Fibroblast of lung (primary cell): ENCODE measurements at places on chromosomes 2 and 18. TPM values are rescaled to one million over a fixed set of nuclear protein-coding genes. Genes with fewer than 3 reads are reported as not detected.

Gene SLC5A6
- 13.9 and 18.5 TPM in 2 replicates for total RNA-seq

Gene RASGRP3
- total RNA-seq = 0.26 and 0.50 TPM in 2 replicates

Gene IAH1
- 84.7 and 92.5 TPM in 2 replicates for total RNA-seq

Gene METAP1D
- 6.8 and 10.0 TPM in 2 replicates for total RNA-seq

Gene FOXD4L1
- total RNA-seq = 0.17 and 0.26 TPM in 2 replicates

Gene AFF3
- 0.26 and 0.50 TPM in 2 replicates for total RNA-seq

Gene LINC00305
- total RNA-seq = not detected in 2 replicates

Gene PLCD4
- total RNA-seq = 3.9 and 10.7 TPM in 2 replicates

Gene CABYR
- 5.6 and 14.0 TPM in 2 replicates for total RNA-seq

Gene IL1RL1
- 0.50 and 4.6 TPM in 2 replicates for total RNA-seq

Gene LOXHD1
- not detected in 2 replicates for total RNA-seq

Gene CFAP65
- total RNA-seq = not detected in 2 replicates

Gene PID1
- 8.2 and 29.6 TPM in 2 replicates for total RNA-seq

Gene SIX3
- total RNA-seq = not detected in 2 replicates

Gene UBR3
- 28.2 and 39.5 TPM in 2 replicates for total RNA-seq

Gene ALK
- under 0.01 TPM in 2 replicates for total RNA-seq

Gene EMILIN1
- total RNA-seq = 187 and 251 TPM in 2 replicates

Gene TSPYL6
- total RNA-seq = not detected in 2 replicates

Gene LYG2
- not detected in 2 replicates for total RNA-seq

Gene TMEM17
- 1.3 and 2.5 TPM in 2 replicates for total RNA-seq

Gene LGALSL
- total RNA-seq = 2.8 and 3.1 TPM in 2 replicates

Gene FAM117B
- 1.8 and 2.8 TPM in 2 replicates for total RNA-seq

Gene LCT
- under 0.01 TPM in 2 replicates for total RNA-seq

Gene GREB1L
- total RNA-seq = 0.26 and 0.33 TPM in 2 replicates

Gene ANKRD30BL
- not detected in 2 replicates for total RNA-seq

Gene KIAA2012
- total RNA-seq = under 0.01 TPM in 1 of 2 replicates, not detected in the other

Gene COA5
- total RNA-seq = 33.4 and 38.6 TPM in 2 replicates
